ENCODE measurements at places on chromosomes 11 and 22.

- no peak for DNase-seq
Measured at GRCh38 chr11:60592601-60593000, 77.4 kb downstream of the MS4A13 start.

DNA sequence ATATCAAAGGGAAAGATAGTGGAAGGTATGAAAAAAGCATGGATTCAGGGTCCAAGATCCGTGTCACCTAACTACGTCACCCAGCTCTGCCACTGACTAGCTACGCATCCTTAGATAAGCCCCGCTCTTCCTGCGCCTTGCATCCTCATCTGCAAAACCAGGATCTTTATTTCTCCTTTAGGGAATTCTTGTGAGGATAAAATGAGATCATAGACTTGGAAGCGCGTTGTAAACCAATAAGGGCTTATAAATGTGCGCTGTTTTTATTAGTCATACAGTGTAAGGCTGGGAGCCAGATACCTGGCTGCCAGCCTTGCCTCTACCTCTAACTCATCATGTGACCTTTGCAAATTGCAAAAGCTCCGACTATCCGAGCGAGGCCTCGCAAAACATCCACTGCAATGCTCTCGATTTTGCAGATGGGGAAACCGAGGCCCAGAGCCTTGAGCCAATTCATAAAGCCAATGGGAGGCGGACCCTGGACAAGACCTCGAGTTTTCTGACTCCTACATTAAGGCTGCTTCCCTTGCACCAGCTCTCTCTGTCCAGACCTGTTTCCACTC is 753 bp downstream of the PRPF19 start:
- DNase-seq, result no peak

DNA sequence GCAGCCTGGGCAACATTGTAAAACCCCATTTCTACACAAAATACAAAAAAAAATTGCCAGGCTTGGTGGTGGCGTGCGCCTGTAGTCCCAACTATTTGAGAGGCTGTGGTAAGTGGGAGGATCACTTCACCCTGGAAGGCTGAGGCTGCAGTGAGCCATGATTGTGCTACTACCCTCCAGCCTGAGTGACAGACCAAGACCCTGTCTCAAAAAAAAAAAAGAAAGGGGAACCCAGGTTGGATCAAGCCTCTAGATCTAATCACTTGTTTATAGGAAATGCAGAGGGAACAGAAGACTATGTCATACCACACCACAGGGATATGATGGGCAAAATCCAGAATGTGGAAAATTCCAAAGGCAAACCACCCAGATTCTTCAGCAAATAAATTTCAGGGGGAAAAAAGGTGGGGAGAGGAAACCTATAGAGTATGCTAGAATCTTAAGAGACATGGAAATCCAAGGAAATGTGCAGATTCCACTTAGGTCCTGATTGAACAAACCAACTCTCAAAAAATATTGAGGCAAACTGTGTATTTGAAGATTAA is 16.5 kb upstream of the MALAT1 start:
- DNase-seq, result no peak

DNA sequence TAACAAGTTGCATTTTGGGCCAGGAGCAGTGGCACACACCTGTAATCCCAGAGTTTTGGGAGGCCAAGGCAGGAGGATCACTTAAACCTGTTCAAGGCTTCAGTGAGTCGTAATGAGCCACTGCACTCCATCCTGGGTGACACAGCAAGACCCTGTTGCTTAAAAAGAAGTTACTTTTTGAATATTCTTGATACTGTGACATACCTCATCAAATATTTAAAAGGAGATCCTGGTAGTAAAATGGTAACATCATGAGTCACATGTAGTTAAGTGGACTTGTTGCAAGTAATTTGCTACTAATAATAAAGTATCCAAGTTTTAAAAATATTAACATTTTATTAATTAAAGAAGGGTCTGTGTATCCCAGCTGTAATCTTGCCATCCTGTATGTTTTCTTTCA is 18.3 kb downstream of the HMGXB4 start:
- no peak for DNase-seq

All from tongue (tissue), 3 donors.